T-helper 2 cell treated with Interferon-gamma antibody and Interleukin-4, amounts not matched to agents 5 μg/mL and 100 μg/mL, for 36 hours (primary cell): ENCODE measurements at places on chromosomes 11 and 22.
A peak's percentile ranks its signal among the peaks of the same experiment; 100 is the strongest.

GRCh38 chr11:68040101-68040956 lies 1.5 kb downstream of the TCIRG1 start:
- H3K27ac ChIP-seq: peak overlapping the region; percentile 94
- peaks cover 13% of the 10 kb centered on the region for H3K36me3 ChIP-seq
- DNase-seq: peak; percentile 43
- peaks cover 14% of the 10 kb centered on the region for H3K4me1 ChIP-seq

- H3K36me3 ChIP-seq: peaks cover 2% of the 10 kb centered on the region
- H3K27ac ChIP-seq: no peak overlapping the region
- H3K27me3 ChIP-seq: peaks cover 44% of the 10 kb centered on the region
- DNase-seq: no peak
- H3K4me3 ChIP-seq: no peak overlapping the region
Observed at GRCh38 chr11:102108734-102109440, 1.4 kb upstream of the YAP1 start.

GRCh38 chr11:36304351-36304750 lies 8.3 kb downstream of the PRR5L start:
- no peak for DNase-seq
- no peaks in the 10 kb centered on the region for H3K36me3 ChIP-seq
- peaks cover 2% of the 10 kb centered on the region for H3K27me3 ChIP-seq
- H3K4me1 ChIP-seq: peaks cover 7% of the 10 kb centered on the region
- H3K27ac ChIP-seq: no peak overlapping the region

DNA sequence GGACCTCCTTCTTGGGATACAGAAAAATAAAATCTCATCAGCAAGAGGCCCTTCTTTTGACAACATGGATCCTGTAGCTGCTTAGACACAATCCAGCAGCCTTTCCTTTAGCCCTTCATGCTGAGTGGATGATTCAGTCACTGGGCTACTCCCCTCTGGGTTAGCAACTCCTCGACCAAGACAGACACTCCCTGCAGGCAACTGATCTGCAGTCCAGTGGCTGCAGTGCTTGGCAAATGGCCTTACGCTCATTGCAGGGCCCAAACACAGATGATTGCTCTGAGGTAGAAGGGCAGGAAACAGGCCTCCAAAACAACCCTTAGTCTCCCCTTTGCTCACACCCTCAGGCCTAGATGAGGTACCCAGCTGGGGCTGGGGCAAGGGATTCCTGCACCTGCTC lies 73.2 kb upstream of the OPCML start:
- H3K4me1 ChIP-seq: no peaks in the 10 kb centered on the region
- H3K36me3 ChIP-seq: no peaks in the 10 kb centered on the region
- H3K27ac ChIP-seq: no peak overlapping the region
- no peaks in the 10 kb centered on the region for H3K27me3 ChIP-seq

GRCh38 chr22:36731916-36732315 lies 28.4 kb upstream of the CACNG2 start:
- H3K4me1 ChIP-seq: no peaks in the 10 kb centered on the region
- no peak overlapping the region for H3K27ac ChIP-seq
- DNase-seq: no peak
- no peaks in the 10 kb centered on the region for H3K36me3 ChIP-seq
- peaks cover 5% of the 10 kb centered on the region for H3K27me3 ChIP-seq
- no peak overlapping the region for H3K4me3 ChIP-seq

- H3K4me1 ChIP-seq: no peaks in the 10 kb centered on the region
- H3K36me3 ChIP-seq: no peaks in the 10 kb centered on the region
- H3K27ac ChIP-seq: no peak overlapping the region
- no peak overlapping the region for H3K4me3 ChIP-seq
- DNase-seq: no peak
Observed at GRCh38 chr22:19655399-19655798, 58.9 kb upstream of the SEPTIN5 start.

DNA sequence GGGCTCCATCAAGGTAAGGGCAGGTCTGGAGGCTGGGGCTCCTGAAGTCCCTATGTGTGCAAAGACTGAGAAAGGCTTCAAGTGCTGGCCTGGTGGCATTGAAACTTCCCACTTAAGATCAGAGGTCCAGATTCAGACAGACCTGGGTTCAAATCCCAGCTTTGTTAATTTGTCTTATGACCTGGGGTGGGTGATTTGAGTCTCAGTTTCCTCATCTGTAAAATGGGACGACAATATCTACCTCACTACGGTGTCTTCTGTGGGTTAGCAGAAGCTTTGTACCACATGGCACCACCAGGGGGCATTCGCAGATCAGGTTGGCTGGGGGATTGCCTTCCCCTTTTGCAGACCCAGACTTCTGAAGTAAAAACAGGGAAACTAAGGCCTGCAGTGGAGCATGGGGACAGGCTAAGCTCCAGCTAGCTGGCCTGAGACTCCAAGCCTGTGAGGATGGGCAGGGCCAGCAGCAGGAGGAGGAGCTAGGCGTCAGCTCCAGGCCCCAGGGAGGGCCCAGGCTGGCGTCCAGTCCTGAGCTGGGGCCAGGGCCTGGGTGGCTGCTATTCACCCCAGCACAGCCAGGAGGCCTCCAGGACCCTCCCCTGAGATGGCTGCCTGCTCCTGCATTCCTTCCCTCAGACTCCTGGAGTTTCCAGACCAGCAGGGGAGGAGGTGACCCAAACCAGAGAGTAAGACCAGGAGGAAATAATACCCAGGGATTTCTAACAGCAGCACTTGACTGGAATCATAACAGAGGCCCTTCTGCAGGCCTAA lies 1.5 kb downstream of the CASTOR1 start:
- peaks cover 54% of the 10 kb centered on the region for H3K4me1 ChIP-seq
- peak overlapping the region; percentile 90 for H3K4me3 ChIP-seq
- peak overlapping the region; percentile 80 for H3K27ac ChIP-seq
- no peaks in the 10 kb centered on the region for H3K27me3 ChIP-seq
